Activated CD8-positive, alpha-beta memory T cell treated with anti-CD3 and anti-CD28 coated beads, Interleukin-2, amount 50 U/mL, for 4 hours (primary cell): ENCODE measurements at places on chromosomes 2 and 18.

DNA sequence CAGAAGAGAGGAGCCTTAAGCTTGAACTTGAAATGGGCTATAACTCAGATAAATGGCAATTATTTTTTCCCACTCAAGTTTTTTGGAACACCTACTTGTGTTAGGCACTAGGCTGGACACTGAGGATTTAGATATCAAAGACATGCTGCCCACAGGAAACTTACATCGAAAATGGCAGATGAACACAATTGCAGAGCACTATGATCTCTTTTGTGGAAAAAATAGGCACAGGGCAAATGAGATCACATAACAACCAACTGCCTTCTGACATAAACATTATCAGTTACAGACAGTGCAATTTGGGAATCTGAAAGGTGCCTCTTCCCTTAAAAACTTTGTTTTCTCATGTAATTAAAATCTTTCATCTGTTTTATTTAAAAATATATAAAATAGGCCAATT, 3.8 kb upstream of the IRS1 start:
- no peak for DNase-seq

DNA sequence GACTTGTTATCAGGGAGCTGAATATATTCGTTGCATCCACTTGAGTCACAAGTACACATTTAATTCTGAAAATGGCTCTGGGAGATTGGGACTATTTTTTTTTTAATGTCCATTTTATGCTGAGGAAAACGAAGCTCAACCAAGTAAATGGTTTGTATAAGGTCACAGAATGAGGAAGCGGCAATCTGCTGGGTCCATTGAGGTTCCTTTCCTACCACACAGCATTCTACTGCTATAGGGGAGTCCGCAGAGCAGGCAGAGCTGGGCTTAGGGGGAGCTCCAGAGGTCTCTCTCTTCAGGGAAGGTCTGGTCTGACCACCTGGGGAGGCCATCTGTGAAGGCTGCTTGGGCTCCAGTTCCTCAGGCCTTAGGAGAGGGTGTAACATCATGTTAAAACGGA, 77.9 kb downstream of the MCFD2 start:
- no peak for DNase-seq

DNA sequence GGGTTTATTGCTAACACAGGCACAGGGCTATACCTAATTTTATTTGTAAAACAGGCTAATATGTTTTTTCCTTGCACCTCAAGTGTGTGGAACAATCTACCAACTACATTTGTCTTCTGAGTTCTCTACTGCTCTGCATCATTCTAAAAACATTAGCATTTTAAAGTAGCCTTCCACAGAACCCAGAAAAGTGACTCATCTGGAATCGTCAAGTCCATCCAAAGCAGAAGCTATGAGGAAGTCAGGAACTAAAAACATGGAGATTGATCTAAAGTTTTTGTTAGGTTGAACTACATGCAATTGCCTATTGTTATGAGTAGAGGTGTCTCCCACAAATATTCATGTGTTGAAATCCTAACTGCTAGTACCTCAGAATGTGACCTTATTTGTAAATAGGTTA, 70.9 kb downstream of the SUCLG1 start:
- DNase-seq = no peak

- DNase-seq = no peak
Observed at GRCh38 chr18:12645751-12646203, 12.1 kb downstream of the SPIRE1 start.

GRCh38 chr18:56353663-56354260, 284.6 kb downstream of the TXNL1 start:
- DNase-seq = no peak

DNA sequence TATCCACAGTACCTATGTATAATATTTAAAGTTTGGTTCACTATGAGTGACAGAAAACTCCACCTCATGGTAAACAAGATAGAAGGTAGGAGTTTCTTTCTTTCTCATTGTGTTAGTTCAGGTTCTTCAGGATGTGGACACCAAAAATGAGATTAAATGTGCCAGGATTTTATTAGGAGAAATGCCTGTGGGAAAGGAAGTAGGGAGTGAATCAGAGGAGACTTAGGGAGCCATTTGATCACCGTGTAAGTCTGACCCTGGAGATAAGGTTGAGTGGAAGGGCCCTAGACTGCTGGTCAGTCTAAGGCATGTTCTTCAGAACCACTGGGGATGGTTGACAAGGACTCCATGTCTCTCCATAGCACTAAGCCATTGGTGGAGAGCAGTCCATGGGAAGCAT, 8.1 kb downstream of the AOX1 start:
- DNase-seq = no peak

GRCh38 chr2:171822525-171823322, 71.3 kb downstream of the SLC25A12 start:
- no peak for DNase-seq

GRCh38 chr2:127829845-127830246, 18.9 kb upstream of the WDR33 start:
- peak; percentile 39 for DNase-seq

- no peak for DNase-seq
Observed at GRCh38 chr18:39347701-39348100, 1782.1 kb upstream of the CELF4 start.

DNA sequence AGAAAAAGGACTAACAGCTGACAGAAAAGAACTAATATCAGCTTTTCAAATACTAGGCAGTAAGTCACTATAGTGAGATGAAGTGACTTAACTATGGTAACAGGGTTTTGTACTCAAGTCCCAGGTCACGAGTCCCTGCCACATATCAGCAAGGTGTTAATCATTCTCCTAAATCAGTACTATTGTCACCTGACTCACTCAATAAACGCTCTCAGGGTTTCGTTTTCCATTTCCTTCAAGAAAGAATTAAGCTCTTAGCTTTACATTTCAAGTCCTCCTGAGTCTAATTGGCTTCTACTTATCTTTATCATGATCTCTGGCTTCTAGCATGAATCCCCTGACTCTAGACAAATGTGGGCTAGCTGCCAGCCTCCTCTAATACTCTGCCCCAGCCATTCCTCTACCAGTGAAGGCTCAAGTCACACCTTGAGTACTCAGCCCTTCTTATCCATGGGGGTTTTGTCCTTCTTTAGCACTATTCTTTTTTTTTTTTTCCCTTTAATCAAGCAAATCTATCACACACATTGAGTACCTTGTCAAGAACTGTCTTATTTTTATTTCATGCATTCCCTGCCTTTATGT, 20.0 kb downstream of the BUB1 start:
- DNase-seq = no peak

DNA sequence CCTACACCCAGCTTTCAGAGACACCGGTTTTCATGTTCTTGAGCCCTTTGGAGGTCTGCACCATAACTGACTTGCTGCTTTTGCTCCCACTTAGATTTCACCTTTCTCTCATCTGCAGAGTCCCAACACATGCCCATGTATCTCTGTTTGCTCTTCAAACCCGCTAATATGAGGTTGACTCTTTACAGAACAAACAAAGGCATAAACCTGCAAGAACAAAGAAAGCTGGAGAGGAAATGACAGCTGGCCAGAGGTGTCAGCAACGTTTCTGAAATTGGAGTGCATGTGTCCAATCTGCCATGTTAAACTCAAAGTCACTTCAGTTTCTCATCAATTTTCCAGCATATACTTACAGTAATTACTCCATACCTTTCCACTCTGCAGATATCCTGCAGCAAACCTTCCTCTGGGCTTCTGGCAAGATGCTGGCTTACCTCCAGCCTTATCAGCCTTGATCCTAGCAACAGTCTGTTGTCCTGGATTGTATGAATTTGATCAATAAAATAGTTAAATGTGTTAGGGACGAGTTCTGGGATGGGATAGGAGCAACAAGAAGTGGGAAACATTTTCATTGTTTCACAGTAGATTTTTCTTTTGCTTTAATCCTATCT, 157.4 kb downstream of the FHOD3 start:
- no peak for DNase-seq

DNA sequence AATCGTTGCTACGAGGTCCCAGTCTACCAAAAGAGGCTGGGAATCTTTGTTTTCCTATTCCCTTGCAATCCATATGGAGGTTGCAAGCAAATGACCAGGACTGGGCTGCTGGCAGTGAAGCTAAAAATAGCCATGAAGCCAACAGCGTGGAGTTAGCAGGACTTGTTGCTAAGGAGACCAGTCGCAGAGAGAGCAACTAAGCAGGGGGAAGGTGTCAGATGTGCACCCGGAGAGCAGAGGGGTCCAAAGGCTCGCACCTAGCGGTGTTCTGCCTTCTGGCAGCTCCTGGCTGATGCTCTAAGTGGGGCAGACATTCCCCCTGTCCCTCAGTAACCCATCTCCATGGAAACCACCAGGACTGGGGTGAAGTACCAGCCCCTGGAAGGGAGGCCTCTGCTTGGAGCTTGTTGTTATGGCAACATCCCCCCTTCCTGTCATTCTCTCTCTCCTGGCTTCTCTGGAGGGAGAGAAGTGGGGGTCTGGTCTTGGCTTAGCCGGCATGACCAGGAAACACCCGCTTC, 84.6 kb downstream of the DNMT3A start:
- DNase-seq = no peak

DNA sequence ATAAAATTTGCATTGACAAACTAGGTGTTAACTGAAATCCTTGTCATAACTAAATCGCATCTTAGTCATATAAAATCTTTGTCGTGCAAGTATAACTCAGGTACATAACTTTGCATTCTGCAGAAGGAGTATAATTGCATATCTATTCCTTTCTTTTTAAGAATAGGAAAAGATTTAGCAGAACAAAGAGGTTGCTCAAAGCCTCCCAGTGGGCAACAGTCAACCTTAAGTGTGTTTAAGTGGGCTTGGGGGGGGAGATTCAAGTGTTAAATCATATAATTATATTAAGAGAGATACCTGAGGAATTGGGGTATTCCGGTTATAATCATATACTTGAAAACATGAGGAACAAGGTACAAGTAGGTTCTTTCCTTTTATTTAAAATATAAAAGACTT, 913.3 kb downstream of the CPS1 start:
- DNase-seq = no peak

GRCh38 chr2:164937864-164938401, 17.4 kb downstream of the SLC38A11 start:
- no peak for DNase-seq

- DNase-seq = peak; percentile 31
Observed at GRCh38 chr2:55168221-55169154, 63.6 kb downstream of the CLHC1 start.

DNA sequence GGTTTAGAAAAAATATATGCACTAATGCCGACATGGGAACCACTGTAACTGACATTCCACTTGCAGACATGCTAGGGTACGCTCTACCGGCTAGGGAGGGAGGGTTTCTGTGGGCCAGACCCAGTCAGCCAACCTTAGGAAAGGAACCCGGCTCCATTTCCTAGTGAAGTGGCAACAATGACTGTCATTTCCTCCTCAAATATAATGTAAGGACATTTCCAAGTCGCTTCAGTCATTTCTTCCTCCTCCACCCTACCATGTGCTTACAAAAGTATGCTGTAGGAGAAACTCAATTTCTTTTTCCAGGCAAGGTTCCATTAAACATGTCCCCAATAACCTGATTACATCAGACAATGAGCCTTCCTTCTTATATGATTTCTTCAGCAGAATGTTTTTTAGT, 64.3 kb upstream of the PSMD14 start:
- DNase-seq = no peak

GRCh38 chr2:54966165-54966832, 84.0 kb downstream of the RTN4 start:
- DNase-seq = no peak

GRCh38 chr18:36872329-36872728, 43.4 kb downstream of the KIAA1328 start:
- no peak for DNase-seq

DNA sequence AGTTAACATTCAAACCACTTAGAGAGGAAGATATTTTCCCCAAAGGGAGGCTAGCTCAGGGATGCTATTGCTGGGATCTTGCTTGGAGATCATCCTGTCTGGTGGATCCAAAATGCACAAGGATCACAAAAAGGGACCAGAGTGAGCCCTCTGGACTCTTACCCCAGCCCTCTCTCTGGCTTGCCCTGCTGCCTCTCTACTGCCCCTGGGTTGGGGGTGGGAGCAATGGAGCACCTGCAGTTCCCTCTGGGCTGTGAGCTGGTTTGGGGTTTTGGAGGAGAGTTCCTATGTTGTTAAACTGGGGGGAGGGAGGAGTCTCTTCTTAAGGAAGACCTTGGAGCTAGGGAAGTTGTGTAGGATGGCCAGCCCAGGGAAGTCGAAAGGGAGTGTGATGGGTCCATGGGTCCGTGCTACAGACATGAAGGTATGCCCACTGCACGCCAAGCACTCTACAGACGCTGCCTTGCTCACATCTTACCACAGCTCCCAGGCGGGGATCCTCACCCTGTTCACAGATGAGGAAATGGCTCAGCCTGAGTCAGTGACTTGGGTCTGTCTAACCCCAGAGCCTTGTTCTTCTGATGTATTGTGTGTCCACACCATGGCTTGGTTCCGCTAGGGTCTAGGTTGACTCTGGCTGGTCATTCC, 3.8 kb downstream of the LBH start:
- DNase-seq = peak; percentile 69

DNA sequence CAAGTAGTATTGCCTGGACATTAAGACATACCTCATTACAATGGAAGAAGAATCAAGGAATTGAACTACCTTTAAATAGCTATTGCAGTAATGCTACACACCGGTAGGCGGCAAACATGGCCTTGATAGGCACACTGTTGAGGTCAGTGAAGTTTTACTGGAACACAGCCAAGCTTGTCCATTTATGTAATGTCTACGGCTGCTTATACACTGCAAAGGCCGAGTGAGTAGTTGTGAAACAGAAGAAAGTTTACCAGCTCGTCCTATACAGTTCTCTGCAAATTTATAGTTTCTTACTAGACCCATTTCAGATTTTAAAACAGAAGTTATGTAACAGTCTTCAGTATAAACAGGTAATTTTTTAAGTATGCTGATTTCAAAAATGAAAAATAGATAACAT, 38.8 kb downstream of the PPP4R1 start:
- DNase-seq = no peak

- no peak for DNase-seq
Observed at GRCh38 chr18:48053881-48054816, 123.7 kb upstream of the SMAD2 start.

DNA sequence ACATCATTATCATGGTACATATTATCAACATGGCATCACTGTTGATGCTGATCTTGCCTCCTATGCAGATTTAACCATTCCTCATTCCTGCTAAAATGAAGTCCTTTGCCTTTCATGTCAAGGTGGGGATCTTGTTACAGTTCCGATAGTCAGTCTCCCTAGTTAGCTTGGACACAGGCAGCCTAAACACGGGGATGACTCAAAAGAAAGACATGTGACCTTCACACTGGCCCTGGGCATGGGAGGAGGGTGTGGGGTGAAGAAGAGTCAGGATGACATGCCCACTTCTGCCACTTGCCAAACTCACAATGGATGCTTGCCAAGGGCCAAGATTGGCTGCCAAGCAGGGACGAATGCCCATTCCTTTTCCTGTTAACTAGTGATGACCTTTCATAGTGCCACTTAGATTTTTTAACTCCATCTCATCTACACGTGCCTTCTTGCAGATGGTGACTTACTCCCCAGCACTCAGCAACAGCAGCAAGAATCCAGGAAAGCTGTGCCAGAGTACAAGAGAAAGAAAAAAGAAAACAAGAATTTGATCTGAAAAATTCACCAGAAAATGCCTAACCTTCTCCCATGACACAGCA, 13.9 kb upstream of the SLC1A4 start:
- no peak for DNase-seq
